ENCODE measurements at places on chromosomes 11 and 22.

GRCh38 chr22:49779853-49780697 lies 47.6 kb downstream of the BRD1 start:
- DNase-seq, result no peak

GRCh38 chr11:104089481-104089880 lies 53.0 kb downstream of the DDI1 start:
- DNase-seq, result no peak

DNA sequence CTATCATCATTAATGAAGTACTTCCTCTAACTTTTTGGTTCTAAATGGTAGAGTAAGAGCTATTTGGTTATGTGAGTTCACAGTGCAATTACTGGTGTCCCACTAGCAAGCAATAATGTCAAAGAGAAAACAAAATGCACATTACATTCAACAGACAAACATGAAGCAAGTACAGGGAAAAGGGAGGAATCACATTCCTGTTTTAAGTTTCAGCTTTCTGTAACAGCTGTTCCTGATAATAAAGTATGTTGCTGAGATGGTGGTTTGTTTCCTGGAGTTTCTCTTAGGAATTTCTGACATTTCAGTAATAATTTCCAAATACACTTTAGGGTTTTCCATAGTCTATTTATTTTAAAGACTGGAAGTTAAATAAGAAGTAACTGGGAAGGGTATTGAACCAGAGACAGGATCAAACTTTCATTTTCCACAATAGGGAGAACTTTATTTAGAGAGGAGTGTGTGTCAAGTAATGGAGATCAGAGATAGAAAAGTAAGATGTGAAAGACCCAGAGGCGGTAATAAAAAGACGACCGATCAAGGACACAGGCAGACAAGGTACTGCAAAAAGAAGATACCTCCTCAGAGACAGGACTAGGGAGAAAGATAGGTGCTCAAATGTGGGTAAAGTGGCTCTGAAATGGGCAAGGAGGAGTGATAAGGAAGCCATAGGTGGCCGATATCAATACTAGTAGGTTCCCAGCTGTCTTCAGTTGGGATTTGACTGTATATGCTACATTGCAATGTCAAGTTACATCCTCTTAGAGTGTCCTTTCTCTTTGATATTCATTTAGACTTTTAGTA lies 20.8 kb upstream of the CLNS1A start:
- DNase-seq, result no peak

GRCh38 chr22:27866135-27867084 lies 52.6 kb downstream of the PITPNB start:
- no peak for DNase-seq

GRCh38 chr11:21262992-21263391 lies 593.6 kb downstream of the NELL1 start:
- DNase-seq, result no peak

DNA sequence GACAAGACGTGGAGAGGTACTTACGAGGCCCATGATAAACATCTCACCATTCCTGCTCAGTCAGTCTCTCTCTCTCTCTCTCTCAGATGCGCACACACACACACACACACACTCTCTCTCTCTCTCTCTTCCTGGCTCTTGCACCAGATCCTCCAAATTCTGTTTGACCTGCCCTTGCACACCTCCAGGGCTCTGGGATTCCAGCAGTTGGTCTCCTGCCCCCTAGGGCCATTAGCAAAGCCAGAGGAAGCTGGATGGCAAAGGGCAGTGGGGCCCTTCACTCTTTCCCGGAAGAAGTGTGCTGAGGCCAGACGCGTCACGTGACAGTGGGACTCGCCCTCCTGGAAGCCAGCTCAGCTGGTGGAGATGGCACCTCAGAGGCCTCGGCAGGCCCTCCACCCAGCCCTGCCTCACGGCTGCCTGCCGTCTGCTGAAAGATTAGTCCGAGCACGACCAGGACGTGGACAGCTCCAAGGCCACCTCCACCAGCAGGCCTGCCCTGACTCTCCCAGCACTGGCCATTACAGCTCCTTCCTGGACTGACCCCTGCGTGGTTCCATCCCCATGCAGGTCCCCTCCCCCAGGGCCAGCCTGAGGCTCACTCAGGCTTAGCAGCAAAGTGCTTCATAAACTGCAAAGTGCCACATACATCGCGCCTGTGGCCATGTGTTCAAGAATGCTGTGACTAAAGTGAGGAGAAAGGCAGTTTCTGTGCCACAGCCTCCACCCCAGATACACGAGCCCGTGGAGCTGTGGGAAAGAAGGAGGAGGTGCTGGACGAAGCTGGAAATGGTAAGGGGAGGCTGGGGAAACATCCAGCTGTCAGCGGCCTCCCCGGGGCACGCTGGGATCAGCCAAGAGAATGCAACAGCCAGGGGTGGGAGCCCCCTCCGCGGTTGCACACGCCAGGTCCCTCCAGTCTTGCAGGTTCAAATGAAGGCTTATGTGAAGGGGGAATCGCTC lies 3.7 kb downstream of the PDGFB start:
- no peak for DNase-seq

DNA sequence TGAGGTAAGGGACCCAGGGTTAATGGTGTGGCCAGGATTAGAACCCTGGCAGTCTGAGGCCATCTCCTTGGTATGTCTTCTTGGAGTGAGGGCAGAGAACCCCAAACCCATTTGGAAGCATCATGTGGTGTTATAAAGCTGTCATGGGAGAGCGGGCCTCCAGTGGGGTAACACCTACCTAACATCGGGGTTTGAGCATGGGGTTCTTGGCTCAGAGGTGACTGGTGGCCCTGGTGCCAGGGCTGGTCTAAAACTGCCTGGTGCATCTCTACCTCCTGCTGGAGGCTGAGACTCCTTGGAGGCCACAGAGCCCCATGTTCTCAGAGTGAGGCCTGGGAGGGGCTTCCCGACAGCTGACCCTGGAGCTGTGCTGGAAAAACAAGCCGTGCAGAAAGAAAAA lies 4.5 kb downstream of the PRDM11 start:
- DNase-seq, result no peak

- no peak for DNase-seq
These were observed 24.3 kb downstream of the LRP5 start for GRCh38 chr11:68336716-68337115.

GRCh38 chr22:27424319-27424718 lies 377.2 kb downstream of the MN1 start:
- DNase-seq, result no peak

DNA sequence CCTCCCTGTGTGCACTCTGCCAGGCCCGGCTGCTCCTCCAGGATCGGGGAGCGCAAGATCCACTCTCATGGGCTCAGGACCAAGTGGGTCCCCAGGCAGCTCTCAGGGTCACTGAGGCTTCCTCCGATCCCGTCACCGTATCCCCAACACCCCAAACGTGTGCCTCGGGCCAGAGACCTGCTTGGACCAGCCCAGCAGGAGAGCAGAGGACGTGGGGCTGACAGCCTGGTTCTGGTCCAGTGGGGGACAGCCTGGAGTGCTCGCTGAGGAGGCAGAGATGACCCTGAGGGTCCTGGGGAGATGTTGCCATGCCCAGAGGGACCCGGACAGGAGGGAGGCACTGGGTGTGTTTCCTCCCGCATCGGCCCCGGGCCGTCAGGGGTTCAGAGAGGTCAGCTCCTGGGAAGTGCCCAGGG lies 1402.6 kb downstream of the BRD1 start:
- DNase-seq, result no peak

GRCh38 chr11:86241956-86242535 lies 2.5 kb upstream of the EED start:
- DNase-seq, result no peak

- no peak for DNase-seq
These were observed 1.7 kb downstream of the TIMM10B start for GRCh38 chr11:6483015-6483414.

DNA sequence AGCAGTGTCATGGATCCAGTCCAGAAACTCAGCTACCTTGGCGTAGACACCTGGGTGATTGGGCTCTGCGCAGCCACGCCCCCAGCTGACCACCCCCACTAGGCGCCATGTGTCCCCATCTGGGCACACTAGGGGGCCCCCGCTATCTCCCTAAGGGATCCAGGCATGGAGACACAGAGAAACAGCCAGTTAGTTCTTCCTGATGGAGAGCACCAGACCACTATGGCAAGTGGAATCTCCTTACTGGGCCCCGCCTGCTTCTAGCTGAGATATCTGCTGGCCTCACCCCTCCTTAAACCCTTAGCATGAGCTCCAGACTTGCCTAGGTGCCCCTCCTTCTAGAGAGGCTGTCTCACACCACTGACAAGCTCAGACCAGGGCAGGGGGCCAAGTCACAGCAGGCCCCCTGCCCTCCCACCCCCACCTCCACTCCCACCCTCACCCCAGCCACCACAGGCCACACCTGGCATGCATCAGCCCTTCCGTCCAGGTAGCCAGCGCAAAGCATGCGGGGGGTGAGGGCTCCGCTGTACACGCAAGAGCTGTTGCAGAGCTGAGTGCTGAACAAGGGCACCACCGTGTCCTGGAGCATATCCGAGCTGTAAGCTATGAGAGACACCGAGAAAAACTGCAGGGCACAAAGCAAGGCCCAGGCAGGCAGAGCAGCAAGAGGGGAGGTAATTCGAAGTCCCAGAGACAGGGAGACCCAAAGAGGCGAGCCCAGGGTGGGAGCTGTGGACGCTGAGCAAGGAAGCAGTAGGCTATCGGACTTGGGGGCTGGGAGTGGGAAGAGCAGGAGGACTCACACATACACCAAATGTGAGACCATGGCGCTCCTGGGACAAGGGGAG lies 16.1 kb downstream of the TMPRSS5 start:
- DNase-seq, result no peak

DNA sequence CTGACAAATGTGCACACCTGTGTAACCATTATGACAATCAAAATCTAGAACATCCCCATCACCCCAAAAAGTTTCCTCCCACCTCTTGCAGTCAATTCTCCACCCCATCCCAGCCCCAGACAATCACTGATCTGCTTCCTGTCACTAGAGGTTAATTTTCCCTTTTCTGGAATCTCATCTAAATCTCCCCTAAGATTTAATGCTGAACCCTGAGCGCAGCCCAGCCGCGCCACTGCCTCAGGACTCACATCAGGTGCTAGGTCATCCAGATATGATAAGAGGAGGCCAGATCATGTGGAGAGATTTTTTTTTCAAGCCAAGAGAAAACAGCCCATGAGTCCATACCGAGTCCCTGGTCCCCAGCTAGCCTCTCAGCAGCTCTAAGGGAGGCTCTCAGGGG lies 4.3 kb upstream of the TMPRSS13 start:
- no peak for DNase-seq
